Activated CD4-positive, alpha-beta T cell treated with anti-CD3 and anti-CD28 coated beads for 1 hour (primary cell): ENCODE measurements at places on chromosomes 7 and 10.

GRCh38 chr7:83970081-83970480 lies 224.5 kb downstream of the SEMA3A start:
- DNase-seq, result no peak

GRCh38 chr10:126170371-126170770 lies 217.9 kb downstream of the ADAM12 start:
- DNase-seq, result no peak

DNA sequence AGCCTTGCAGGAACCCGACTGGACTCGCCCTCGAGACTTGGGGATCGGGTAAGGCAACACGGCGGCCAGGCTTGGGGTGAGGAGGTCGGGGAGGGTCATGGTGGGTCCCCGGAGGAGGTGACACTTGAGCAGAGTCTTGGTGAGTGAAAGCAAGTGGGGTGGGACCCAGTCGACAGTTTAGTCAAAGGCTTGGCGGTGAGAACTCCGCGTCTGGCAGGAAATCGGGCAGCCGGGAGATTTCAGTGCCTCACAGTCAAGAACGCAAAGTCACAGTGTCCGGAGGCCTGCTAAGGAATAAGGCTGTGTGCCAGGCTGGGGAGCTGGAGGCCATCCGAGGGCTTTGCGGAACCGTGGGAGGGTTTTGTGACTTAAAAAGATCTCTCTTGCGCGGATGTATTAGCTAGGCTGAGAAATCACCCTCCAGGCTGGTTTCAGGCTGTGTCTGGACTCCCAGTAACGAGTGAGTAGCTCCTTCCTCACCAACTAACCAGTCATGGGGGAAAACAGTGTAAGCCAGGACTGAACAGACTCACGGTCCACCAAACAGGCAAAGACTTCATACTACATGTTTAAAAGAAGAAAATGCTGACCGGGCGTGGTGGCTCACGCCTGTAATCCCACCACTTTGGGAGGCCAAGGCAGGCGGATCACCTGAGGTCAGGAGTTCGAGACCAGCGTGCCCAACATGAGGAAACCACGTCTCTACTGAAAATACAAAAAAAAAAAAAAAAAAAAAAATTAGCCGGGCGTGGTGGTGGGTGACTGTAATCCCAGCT lies 613 bp downstream of the AP5Z1 start:
- no peak for DNase-seq

GRCh38 chr10:112136486-112137153 lies 46.9 kb downstream of the GPAM start:
- DNase-seq, result no peak

- no peak for DNase-seq
Observed at GRCh38 chr10:19658131-19658530, 158.1 kb upstream of the PLXDC2 start.

DNA sequence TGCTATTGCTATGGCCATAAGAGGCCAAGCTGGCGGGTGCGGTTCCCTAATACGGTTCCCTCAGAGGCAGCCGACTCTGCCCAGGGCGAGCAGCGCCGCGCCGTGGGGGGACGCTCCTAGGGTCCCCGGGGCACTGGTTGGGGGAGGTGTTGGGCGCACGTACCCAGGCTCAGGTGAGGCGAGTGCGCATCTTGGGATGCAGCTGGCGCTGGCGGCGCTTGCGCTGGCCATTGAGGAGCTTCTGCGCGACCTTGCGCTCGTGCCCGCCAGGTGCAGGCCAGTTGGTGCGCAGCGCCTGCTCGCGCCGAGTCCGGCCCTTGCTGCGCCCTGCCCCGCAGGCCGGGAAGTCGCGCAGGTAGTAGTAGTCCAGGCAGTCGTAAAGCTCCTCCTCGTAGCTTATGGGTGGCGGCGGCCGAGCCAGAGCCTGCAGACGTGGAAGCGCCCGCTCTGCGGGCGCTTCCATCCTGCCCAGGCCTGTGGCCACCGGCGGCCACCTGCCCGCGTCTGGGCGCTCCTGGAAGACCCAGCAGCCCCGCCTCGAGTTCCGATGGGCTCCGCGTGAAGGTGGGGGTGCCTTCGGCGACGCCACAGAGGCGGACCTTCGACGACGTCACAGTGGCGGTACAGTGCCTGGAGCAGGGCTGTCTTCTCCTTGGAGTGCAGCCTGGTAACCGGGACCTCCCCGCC lies at the start of gene NUPR2:
Gene NUPR2, minus strand, starts transcription at position 566 of the 687 bp plus-strand sequence. Its CDS starts 103 bp downstream, at position 463.
- no peak for DNase-seq

DNA sequence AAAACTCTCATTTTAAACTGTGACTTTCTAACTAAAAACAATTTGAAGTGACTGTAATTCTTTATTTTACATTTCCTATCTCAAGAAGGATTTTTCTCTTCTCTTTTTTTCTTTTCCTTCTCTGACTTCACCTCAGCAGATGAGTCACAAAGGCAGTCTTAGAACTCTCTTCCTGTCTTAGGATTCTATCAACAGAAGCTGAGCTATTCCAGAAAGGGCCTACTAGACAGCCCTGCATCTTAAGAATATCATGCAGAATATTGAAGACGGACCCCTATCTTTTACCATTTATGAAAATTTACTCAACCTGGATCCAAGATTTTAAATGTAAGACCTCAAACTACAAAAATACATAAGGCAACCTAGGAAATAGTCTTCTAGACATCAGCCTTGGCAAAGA lies 365.7 kb upstream of the SEMA3C start:
- no peak for DNase-seq

- DNase-seq, result no peak
Observed at GRCh38 chr7:41315764-41316163, 387.1 kb downstream of the INHBA start.

GRCh38 chr10:133013463-133013862 lies 71.1 kb upstream of the CFAP46 start:
- DNase-seq, result no peak

DNA sequence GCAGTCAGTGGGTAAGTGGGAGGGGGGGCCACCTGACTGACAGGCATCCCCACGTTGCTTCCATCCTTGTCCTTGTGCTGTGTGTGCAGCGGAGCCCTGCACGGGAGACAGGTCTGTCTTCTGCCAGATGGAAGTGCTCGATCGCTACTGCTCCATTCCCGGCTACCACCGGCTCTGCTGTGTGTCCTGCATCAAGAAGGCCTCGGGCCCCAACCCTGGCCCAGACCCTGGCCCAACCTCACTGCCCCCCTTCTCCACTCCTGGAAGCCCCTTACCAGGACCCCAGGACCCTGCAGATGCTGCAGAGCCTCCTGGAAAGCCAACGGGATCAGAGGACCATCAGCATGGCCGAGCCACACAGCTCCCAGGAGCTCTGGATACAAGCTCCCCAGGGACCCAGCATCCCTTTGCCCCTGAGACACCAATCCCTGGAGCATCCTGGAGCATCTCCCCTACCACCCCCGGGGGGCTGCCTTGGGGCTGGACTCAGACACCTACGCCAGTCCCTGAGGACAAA lies 24.8 kb downstream of the TBATA start:
- no peak for DNase-seq

- no peak for DNase-seq
Observed at GRCh38 chr7:3134745-3135144, 91.1 kb upstream of the CARD11 start.

- no peak for DNase-seq
Observed at GRCh38 chr10:64091897-64092296, 570.7 kb downstream of the REEP3 start.

- DNase-seq, result no peak
Observed at GRCh38 chr7:72223351-72223750, 188.8 kb downstream of the CALN1 start.

DNA sequence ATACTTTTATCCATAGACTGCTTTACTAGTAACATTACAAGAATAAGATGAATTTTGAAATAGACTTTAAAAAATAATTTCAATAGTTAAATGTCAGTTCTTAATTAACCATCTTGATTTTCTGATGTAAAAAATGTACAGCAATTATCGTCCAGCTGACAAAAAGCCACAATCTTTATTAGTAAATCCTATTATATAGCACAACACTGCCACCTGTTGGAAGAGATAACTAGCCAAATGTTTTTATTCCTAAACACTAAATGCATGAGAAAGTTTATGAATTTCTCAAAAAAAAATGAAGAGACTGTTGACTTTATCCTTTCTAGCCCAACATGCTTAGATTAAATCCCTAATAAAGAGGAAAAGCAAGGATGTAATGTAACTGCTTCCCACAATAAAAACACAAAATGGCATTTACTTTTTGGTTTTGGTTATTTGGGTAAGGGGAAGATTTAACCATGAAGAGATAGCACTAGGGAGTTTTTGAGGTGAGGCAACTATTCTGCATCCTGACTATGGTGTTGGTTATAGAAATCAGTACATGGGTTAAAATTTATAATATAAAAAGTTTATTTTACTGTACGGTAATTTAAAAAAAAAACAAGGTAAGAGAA lies 8.0 kb downstream of the COA1 start:
- DNase-seq, result no peak

DNA sequence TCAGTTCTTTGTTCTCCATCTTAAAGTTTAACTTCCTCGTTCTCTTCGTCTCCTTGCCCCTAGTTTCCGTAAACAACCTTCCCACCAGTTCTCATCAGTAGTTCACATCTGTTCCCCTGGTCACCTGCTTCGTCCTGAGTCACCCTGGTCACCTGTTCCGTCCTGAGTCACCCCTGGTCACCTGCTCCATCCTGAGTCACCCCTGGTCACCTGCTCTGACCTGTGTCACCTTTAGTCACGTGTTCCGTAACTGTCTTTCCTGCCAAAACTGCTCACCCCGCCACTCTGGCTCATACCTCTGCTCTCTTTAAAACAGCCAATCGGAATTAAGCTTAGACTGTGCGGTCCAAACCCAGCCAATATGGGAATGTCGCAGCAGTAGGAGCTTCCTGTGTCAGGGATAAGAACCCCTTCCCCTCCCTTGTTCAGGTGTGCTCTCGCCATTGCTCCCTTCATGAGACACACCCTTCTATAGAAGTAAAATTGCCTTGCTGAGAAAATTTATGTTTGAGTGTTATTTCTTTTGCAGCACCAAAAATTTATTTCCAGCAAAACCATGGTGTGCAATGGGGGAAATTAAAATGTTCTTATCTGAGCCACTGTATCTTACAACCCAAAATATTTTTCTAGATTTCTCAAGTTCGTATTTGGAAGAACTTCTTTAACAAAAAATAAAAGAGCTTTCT lies 112.2 kb downstream of the VIM start:
- no peak for DNase-seq

DNA sequence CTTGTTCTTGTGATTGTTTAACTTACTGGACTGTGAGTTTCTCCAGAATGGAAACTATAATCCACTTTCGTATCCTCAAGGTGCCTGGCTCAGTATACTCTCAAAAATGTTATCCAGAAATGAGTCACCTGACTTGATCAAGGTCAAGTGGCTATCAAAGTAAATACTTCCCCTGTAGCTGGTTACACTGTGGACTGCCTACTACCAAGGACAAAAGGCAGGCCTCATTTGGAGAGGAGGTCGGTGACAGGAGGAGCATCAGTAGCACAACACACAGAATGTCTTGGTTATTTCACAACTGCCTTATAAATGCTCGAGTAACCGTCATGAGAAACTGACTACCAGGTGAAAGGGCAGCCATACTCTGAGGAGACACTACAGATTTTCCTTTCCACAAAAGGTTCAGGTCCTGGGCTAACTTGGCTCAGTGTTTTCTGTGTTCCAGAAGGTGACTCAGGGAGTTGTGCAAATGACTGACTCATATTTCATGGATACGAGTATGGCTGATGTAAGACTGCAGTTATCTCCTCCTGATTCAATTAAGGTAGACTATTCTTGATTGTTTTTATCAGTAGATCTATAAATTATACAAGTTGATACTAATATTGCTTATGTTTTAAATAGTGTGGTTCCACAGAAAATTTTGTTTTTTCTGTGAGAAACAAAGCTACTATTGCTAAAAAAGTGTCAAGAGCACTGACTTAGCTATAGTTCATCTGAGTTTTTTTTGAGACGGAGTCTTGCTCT lies 4.2 kb upstream of the CCNY start:
- DNase-seq, result no peak

DNA sequence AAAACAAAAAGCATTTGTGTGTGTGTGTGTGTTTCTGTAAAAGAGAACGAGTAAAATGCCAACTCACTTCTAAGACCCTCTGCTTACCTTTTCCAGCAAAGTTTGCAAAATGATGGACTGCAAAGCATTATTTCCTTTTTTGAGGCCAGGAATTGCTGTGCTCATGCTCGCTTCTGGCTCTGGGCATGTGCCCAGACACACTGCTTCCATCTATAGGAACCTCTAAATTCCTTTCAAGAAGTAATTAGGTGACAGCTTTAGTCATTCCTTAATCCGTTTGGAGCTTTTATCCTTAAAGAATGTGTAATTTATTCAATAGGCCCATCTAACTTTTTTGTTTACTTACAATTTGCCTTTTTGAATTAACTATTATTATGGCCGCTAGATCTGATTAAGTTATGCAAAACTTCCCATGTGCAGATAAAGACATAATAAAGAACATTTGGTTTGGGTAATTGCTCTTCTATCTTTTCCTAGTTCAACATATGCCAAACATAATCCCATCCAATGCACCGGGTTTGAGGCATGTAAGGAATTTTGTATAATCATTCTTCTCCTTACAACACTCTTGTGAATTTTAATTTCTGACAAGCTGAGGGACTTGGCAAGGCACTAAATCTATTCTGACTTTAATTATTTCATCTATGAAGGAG lies 34.7 kb downstream of the A1CF start:
- no peak for DNase-seq

GRCh38 chr7:101636822-101637623 lies 7.9 kb upstream of the MYL10 start:
- no peak for DNase-seq

DNA sequence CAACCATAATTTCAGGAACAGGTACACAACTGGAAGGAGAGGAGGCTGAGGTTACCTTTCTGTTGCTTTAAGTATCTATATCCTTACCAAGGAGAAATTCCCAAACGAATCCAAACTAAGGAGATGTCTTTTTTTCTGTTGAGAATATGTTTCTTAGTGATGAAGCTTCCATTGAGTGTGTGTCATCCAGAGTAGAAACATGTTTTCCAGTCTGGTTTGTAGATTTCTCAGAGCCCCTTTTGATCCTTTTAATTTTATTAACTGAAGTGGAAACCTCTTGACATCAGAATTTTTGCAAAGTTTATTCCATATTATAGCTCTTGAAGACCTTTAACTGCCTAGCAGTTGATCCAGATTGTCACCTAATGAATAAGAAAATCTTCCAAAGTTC lies 207.1 kb upstream of the FERD3L start:
- DNase-seq, result no peak

DNA sequence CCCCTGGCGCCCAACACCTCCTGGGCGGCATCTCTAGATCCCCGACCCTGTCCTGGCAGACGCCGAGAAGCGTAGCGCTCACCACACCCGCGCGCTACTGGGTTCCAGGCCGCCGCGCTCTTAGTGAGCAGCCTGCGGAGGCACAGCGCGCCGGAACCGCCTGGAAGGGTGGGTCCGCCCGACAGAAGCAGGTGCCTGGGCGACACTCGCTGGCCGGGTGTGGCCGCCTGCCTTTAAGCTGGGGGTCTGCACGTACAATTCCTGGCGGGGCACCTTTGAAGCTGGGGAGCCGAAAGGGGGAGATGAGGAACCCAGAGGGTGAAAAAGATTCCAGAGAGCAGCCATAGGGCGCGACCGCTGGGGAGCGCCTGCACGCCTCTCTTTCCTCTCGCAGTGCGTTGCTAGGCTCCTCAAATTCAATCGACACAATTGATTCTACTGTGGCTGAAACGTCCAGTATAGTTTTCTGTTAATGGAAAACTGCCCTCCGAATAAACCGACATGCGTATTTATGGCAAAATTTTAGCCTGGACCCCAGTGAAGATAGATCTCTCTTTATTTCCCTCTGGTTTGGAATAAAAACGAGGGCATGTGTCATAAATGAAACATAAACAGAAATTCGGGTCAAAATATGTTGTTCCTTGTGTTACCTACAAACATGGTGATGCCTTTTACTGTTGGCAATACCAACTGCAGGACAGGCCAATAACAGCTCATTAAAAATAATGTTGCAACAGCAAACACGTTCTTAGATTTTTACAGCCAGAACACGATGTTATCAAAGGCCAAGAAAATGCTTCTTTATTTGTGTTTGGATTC lies 4.6 kb downstream of the HMX3 start:
- no peak for DNase-seq
